ENCODE measurements at places on chromosomes 5 and 9.

GRCh38 chr5:157161996-157162395, 4.1 kb downstream of the GARIN3 start:
- no peak for DNase-seq

DNA sequence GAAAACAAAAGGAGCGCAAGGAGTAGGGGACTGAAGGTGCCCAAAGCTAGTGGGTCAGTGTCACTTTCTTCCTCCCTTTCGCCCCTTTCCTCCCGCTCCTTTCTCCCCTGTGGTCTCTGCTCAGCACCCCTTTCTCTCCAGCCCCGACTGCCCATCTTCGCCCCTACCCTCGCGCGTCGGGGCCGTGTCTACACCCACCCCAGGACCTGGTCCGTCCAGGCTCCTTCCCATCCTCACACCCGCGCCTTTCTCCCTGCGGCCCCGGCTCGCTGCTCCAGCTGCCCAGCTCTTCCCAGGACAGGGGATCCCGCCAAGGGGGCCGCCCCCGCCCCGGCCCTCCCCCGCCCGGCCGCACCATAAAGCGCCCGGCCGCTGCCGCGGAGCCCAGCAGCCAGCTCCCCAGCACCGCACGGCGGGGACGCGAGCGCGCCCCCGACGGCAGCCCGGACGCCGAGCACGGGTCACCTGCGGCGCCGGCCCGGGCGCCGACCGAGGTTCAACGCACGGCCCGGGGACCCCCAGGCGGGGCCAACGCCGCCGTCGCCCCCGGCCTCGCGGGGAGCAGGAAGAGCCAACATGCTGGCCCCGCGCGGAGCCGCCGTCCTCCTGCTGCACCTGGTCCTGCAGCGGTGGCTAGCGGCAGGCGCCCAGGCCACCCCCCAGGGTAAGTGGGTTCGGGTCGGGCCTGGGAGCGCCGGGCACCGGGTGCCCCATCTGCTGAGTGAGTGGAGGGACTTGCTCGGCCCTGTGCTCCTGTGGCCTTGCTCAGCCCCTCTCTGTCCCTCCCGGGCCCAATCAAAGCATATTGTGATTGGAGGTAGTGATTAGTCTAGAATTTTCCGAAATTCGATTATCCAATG, at the start of gene THBS4:
TSS of gene THBS4 (plus strand) at position 387 of the 860 bp plus-strand sequence. CDS start at position 577, 190 bp downstream.
- DNase-seq: no peak

- DNase-seq: no peak
These were observed 37.4 kb downstream of the TNFAIP8 start for GRCh38 chr5:119393201-119393691.

- no peak for DNase-seq
These were observed 31.9 kb upstream of the ENTREP1 start for GRCh38 chr9:69293156-69293555.

- DNase-seq: no peak
These were observed 53.0 kb upstream of the PDZD2 start for GRCh38 chr5:31585895-31586270.

DNA sequence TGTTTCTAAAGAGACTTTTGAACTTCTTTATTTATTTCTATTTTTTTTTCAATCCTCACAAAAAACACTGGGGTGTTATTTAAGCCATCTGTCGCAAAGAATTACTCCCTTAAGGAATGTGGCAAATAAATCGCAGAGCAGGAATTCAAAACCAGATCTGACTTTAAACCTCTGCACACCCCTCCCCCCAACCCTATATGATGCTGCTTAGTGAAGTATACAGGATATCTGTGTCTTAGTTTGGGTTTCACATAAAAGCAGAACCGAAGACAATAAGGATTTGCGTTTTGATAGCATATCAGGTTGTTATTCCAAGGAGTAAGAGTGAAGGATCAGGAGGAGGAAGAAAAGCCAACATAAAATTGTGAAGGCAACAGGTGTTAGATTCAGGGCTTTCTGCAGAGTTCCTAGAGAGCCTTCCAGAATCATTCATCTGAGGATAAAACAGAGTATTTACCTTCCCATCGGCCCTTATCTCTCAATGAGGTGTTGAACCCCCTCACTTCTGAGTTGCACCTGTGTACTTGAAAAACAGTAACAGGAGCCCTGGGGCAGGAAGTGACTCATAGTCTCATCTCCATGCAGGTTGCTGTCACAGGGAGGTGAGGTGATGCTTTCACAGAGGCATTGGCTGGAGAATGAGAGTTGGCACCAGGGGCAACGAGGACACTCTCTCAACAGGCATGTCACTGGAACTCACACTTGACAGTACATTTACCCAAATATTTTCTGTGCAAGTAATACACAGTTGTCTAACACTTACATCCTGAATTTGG, 33.5 kb upstream of the DMRT3 start:
- no peak for DNase-seq

DNA sequence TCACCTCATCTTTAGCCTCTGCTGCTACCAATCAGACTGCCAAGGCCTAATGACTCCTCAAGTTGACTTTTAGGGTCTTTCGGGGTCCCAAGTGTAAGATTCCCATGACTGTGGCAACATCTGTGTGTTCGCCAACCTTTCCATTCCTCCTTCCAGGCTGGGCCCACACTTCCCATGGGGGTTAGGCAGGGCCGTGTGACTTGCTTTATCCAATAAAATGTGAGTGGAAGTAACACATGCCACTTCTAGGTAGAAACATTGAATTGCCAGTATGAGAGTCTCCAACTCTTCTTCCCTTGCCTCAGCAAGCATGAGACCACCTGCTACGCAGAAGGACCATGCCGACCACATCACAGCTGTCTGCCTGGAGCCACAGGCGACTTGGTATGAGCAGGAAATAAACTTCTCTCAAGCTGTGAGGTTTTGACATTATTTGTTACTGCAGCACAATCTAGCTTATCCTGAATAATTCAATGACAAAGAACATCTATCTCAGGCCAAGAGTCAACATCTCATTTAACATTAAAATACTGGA, 190.4 kb upstream of the IER5L start:
- no peak for DNase-seq

DNA sequence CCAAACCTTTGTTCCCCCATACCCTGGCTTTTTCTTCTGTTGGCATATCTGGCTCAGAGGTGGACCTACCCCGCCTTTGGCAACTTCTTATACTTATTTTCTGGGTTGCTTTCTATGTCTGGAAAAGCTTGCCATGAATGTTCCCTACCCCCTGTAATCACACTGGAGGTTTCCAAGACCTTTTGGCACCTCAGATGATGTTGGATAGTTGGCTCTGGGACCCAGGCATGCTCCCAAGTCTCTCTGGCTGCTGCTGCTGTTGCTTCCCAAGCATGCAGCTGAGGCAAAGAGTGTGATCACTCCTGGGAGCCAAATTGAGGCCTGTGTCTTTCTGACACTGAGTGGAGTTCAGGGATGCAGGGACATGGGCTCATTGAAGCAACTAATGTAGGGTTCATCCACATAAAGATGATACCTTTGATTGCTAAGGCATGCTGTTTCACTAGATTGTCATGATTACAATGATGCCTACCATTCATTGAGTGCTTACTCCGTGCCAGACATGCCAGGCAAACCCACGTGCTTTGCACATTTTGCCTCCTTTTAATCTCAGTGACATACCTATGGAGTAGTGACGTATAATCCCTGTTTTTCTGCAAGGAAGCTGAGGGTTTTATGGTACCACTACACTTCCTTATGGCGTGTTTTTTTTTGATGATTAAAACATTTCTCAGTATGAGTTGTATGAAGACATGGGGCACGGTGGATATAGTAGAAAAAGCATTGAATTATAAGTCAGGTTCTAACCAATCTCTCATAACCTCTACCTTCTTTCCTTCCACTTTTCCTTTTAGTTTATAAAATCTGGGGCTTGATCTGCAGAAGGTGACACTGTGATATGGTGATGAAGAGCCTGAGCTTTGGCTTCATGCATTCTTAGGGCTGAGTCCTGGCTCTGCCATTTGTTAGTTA, 73.1 kb downstream of the ARHGAP26 start:
- DNase-seq: no peak

GRCh38 chr5:135632798-135633197, 54.0 kb upstream of the CXCL14 start:
- no peak for DNase-seq

DNA sequence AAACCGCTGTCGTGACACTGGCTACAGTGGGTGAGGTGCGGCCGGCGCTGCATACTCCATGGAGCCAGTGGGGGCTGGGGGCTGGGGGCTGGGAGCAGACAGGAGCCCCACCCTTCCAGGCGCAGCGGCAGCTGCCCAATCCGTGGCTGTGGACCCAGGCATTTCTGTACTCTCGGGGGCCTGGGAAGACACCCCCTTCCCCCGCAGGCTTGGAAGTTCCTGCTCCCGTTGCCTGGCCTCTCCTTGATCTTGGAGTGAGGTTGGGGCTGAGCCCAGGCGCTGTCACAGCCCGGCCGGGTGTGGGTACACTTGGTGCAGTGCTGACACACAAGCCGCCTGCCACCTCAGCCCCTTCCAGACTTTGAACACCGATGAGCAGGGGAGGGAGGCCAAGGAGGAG, 27.7 kb upstream of the GGTA1 start:
- DNase-seq: no peak

GRCh38 chr5:80591352-80591751, 21.3 kb upstream of the ANKRD34B start:
- DNase-seq: no peak

GRCh38 chr5:72166070-72166979, 59.0 kb downstream of the MAP1B start:
- no peak for DNase-seq

- no peak for DNase-seq
These were observed 89.1 kb upstream of the SPDL1 start for GRCh38 chr5:169494383-169494935.

DNA sequence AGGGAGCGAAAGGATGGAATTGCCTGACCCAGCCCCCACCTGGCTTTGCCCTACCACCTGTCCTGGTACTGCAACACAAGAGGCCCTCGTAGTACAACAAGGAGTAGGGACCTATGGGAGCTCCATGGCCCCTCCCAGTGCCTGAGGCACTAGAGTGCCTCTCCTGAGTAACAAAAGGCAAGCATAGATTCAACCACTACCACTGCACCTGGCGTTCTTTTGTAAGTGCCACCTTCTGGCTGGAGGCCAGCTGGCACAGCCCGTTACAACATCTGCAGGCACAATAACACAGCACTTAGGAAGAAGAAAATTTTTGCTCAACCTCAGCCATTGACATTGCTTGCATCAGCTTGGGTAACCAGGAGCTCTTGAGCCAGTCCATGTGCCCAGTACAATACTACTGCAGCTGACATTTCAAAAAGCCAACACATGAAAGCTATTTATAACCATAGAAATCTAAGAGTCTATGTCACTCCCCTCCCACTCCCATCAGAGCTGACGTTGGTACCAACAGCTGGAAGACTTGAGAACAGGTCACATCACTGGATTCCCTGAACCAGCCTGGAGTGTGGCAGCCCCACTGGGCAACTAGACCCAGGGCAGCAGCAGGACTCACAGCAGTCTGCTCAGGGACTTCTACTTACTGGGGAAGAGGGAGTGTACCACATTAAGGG, 17.7 kb upstream of the FAM174A start:
- no peak for DNase-seq

DNA sequence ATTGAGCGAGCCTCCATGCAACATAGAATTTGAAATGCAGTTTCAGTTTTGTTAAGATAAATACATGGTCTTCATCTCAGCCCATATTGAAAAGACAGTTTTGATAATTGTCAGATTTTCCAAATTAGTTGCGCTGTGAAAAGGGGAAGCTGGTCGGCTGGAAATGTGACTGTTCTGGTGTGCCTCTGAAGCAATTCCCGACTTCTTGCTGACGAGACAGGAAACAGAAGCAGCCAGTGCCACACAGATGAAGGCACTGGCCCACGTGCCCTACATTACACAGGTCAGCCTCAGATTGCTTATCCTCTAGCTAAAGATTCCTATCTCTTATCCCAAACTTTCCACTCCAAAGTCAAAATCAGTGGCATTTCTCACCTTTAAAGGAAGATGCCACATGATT, 214.1 kb upstream of the TLE4 start:
- DNase-seq: no peak

DNA sequence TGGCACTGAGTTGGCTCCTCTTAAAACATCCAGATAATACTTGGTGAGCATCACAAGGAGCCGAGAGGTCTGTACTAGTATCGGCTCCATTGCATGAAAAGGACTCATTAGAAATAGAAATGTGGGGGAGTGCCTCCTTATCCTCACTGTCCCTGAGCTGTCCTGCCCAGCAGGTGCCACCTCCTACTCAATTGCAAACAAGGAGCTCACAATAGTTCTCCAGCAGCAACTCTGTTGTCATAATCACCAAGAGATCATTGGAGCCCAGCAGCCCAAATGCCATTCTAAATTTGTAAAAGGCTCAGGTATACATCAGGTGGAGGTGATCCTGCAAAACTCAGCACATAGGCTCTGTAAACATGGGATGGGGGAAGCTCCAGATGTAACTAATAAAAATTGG, 99.1 kb downstream of the PLK2 start:
- DNase-seq: no peak

DNA sequence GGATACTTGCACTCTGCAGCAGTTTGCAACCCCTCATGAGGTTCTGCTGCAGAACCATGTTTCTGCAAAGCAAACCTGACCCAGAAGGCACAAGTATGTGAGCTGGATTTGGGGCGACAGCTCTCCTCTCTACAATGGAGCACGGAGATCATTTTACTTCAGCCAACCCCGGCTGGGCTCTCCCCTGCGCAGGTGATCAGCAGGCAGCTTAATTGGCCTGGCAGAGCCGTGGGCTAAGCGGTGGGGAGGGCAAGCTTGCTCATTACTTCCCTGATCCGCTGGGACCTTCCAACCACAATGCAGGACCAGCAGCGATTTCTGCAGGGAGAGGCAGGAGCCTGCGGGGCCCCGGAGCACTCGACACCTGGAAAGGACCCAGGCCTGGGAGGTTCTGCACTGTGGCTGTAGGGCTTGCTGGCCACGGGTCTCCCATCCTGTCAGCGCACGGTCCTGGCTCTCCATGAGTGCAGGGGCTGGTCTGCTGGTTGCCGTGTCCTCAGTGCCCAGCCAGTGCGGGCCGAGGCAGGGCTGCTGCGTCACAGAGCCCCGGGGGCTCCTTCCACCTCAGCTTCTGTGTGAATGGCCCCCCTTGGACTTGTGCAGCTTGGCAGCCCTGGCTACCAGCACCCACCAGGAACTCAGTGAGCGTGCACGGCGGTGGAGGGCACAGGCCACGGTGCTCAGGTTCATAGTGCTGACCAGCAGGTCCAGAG, 51.8 kb upstream of the RAPGEF1 start:
- no peak for DNase-seq

DNA sequence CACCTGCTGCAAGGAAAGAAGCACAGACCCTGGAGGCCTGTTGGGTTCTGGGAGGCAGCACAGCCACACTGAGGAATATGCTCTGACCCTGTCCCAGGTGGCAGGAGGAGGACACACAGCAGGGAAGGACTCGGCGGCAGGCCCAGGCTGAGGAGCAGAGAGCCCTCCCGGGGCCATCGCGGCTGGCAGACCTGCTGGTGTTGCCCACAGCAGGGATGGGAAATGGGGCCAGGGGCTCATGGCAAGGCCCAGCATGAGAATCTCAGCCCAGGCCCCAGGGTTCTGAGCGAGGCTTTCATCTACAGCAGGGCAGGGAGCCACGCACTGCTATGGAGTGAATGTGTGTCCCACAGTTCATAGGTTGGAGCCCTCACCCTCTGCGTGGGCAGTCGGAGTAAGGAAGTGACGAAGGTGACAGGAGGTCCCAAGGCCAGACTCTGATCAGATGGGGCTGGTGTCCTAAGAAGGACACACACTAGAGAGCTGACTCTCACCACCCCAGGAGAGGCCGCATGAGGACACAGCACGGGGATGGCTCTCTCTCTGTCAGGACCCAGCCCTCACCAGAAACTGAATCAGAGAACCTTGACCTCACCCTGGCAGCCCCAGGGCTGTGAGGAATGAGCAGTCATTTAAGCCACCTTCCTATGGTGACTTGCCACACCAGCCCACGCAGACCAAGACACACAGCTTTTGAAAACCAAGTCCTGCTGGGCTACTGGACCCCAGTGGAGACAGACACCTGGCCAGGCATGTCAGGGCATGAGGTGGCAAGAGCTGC, 10.3 kb upstream of the GPSM1 start:
- no peak for DNase-seq

Data from stimulated activated CD8-positive, alpha-beta memory T cell treated with anti-CD3 and anti-CD28 coated beads, Interleukin-12 subunit alpha, Interleukin-12 subunit beta, amount 100 ng/mL, for 1 hour (primary cell).